OCI-LY7 (cell line): ENCODE measurements at places on chromosomes 4 and X. TPM values are rescaled to one million over a fixed set of nuclear protein-coding genes. Genes with fewer than 3 reads are reported as not detected.

The ALB gene
- total RNA-seq = not detected in 2 replicates

The PPEF2 gene
- total RNA-seq = 0.42 TPM in 1 of 2 replicates, not detected in the other

The MTHFD2L gene
- total RNA-seq = 18.7 and 18.8 TPM in 2 replicates

DNA sequence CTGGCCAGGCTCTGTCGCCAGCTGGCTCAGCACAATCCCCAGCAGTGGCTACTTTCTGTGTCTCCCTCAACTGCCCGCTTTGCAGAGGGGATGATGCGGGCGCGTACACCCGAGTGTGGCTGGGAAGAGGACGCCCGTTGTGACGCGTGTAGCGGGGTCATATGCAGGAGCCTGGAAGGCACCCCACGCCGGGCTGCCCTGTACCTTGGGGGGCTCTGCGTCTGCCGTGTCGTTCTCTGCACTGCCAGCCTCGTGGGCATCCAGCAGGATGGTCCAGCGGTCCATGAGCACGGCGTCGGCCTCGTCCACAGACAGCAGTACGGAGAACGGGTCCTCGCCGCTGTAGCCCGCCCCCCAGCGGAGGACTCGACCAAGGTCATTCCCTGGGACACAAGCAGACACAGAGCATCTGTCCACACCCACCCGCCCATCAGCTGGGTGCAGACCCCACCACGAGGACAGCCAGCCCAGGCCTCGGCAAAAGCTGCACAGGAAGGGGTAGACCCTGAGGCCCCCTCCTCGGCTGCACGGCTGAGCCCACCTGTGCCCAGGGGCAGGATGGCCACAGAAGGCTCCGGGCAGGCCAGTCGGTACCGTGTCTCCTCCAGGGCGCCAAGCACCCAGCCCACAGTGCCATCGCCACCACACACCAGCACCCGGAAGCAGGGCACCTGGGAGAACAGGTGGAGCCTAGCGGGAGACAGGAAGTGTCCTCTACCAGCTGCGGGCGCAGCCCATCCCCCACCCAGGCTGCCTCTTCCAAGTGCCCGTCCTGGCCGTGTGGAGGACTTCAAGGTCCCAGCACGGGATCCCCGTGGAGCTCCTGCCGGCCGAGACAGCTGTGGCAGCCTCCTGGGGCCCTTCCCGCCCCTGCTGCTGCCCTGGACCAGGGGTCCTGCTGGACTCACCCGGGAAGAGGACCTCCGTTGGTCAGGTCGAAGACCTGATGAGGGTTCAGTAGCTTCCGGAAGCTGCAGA is 10.8 kb downstream of the DGKQ start:
- peak; percentile 11 for DNase-seq

DNA sequence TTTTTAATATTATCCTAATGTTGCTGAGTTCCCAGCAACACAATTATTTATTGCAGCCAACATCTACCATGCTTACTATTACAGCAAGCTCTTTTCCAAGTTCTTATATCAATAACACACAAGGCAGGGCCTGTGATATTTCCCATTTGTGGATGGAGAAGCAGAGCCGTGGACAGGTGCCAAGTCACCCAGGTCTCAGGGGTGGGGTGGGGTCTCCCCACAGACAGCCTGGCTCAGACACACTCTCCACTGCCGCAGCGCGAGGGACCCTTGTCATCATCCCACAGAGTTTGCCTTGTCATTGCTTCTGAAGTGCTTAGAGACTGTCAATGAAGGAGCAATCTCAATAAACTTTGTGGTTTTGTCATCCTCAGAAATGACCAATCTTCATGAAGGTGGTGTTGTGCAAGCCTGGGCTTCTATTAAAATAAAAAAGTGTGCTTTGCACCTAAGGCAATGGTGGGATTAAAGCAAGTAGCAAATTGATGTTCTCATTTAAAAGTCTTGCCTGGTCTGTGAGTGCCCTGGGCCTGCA is 76.1 kb downstream of the SORBS2 start:
- no peak for DNase-seq

DNA sequence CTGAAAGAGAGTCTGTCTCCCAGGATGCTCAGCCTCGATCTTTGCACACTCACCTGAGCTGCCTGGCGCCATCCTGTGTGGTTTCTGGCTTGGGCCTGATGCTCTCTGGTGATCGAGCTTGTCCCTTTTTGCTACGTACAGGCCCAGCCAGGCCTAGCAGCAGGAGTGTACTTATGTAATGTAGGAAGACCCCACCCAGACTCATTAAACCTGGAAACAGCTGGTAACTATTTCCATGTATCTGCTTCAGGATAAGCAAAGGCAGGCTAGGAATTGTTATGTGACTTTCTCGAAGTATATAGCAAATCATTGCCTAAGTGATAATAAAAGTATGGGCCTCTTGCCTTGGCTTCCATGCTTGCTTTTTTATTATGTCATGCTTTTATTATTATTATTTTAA is 18.6 kb upstream of the ARSJ start:
- DNase-seq = no peak

DNA sequence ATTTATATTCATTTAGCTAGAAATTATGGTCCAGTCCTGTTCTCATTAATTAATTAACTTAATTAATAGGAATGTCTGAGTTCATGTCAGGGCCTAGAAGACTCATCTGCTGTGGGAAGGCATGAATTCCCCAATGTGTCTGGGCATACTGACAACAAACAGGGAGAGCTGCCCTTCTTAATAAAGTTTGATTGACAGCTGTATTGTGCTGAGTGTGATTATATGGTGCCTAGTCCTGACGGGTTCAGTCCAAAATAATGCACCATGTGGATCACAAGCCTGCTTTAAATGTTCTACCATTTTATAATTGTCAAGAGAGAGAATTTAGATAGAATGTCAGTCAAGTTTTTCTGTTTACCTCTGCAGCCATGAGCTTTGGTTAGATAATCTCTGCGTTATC is 34.6 kb downstream of the ANXA10 start:
- DNase-seq = no peak

- DNase-seq = no peak
Observed at GRCh38 chr4:108902769-108903168, 139.9 kb upstream of the ETNPPL start.

DNA sequence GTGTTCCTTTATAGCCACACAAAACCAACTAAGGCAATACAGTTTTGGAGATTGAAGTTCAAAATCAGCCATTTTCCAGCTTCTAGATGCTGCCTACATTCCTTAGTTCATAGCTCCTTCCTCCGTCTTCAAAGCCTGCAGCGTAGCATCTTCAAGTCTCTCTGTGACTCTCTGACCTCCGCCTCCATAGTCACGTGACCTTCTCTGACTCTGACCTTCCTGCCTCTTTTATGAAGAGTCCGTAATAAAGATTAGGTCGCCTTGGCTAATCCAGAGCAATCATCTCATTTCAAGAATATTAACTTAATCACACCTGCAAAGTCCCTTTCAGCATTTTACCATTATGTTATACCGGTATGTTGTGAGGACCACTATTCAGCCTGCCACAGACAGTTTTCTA is 60.4 kb downstream of the ZCCHC12 start:
- no peak for DNase-seq

DNA sequence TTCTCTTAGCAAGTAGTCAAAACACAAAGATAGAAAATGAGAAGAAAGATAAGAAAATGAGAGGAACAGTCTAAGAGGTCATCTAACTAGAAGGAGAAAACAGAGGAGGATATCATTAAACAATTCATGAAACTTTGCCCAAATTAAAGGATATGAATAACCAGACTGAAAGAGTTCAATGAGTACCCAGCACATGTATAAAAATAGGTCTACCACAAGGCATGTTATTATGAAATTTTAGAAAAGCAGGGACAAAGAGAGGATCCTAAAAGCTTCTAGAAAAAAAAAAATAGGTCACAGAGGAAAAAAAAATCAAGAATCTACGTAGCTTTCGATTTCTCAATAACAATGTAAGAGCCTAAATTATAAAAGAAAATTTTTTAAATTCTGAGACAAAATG is 118.5 kb downstream of the WDFY3 start:
- no peak for DNase-seq

DNA sequence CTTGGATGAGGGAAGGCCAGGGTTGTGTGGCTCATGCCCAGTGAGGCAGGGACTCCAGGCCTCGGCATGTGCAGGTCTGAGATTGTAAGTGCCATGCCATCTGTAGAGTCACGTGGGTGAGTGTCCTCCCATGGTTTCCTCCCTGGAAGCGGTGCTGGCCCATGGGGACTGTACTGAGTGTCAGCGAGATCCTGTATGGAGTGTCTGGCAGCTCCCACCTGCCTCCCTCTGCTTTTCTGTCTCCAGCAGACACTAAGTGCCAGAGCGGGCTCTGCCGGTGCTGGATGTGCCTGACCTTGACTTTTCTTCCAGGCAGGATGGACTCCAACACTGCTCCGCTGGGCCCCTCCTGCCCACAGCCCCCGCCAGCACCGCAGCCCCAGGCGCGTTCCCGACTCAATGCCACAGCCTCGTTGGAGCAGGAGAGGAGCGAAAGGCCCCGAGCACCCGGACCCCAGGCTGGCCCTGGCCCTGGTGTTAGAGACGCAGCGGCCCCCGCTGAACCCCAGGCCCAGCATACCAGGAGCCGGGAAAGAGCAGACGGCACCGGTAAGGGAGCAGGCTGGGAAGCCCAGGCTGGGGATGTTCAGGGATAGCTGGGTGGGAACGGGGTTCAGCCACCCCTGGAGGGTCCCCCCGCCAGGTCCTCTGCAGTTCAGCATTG is 7.6 kb downstream of the WFS1 start:
- DNase-seq = no peak

DNA sequence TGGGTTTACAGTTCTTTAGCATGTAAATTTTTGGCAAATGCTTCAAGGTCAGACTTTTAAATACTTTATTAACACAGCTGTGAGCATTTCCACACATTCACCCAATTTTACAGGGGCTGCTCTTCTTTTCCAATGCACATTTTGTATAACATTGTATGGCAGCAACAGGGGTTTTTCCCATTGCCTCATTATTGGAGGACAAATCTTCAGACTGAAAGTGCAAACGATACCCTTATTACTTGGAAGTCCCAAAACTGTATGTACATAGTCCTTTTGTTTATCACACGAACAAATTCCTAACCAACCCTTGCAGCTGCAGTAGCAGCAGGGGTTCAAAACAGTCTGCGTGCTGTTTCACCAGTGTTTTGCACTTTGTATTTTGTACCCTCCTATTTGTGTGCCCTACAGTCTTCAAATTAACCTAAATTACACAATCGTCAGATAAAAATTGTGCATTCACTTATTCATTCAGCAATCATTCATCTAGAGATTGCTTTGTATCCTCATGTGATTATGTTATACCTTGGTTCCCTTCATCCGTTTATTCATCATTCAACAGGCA is 330.7 kb upstream of the RASGEF1B start:
- no peak for DNase-seq

DNA sequence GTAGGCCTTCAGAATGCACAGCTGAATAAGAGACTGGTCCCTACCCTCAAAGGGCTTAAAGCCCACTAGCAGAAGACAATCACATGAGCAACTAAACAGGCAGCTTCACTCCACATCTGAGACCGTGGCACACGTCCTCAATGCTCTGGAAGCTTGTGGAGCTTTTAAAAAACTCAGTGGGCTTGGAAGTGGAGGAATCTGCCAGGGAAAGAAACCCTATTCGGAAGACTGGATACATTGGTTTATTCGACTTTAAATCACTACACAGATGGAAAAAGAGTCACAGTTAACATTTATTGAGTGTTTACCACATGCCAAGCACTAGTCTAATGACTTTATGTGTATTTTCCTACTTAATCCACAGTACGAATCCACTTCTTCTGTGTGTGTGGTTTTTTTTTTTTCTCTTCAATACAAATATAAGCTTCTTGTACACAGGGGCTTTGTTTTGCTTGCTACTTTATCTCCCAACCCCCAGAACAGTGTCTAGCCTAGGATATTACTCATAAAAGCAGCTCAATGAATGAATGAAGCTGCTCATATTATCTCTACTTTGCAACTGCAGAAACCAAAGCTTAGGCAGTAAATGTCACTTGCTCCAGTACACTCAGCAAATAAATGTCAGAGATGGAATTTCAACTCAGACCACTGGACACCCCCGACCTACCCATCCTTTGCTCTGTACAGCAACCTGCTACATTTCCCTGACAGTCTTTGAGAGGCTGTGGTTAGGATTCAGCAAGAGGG is 137.7 kb downstream of the LDB2 start:
- DNase-seq = no peak

DNA sequence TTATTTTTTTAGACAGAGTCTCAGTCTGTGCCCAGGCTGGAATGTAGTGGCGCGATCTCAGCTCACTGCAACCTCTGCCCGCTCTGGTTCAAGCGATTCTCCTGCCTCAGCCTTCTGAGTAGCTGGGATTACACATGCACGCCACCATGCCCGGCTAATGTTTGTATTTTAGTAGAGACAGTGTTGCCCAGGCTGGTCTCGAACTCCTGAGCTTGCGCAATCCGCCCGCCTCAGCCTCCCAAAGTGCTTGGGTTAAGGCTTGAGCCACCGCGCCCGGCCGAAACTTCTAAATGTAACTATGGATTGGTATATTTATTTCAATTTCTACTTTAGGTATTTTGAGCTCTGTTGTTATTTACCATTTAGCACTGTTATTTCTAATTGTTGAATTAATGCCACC is 79.4 kb downstream of the FAM193A start:
- DNase-seq = no peak

DNA sequence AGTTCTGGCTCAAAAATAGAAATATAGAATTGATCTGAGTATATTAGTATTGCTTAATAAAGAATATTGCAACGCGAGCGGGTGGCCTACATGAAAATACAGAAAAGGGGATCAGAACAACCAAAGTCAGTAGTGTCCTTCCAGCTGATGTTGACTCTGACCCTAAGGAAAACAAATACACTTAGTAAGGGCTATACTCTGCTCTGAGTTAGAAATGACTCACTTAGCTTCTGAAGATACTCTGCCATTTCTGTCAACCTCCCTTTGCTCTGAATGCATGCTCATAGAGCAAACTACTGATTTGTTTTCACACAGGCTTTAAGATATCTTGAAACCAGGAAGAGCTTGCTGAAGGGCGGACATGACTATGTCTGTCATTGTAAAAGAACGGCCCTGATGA is 22.6 kb upstream of the NMU start:
- DNase-seq = no peak

DNA sequence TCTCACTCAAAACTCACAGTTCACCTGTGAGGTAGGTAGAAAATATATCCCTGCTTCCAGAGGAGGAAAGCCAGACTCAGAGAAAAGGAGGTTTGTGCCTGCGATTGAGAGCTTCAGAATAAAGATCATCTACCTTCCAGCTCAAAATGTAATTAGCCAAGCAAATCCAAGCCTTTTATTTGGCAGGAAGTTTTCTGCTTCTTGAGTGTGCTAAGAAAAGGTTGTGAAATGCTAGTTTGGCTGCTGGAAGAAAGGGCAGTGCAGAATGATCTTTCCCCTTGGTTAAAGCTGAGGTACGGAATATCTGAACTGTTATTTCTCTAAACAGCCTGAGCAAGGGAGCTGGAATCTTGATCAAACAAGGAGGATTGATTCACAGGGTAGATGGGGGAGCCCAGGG is 59.7 kb upstream of the VCX3B start:
- no peak for DNase-seq

GRCh38 chr4:71272976-71273375 is 65.8 kb upstream of the SLC4A4 start:
- no peak for DNase-seq

- no peak for DNase-seq
Observed at GRCh38 chr4:183407635-183408464, 36.6 kb upstream of the CDKN2AIP start.

GRCh38 chr4:76439491-76439890 is 4.5 kb downstream of the SHROOM3 start:
- DNase-seq = no peak
